ENCODE measurements at places on chromosomes 1 and 21. TPM values are rescaled to one million over a fixed set of nuclear protein-coding genes. Genes with fewer than 3 reads are reported as not detected.

- DNase-seq: peak; percentile 52
Observed at GRCh38 chr1:182299728-182300616, 91.6 kb downstream of the GLUL start.

- DNase-seq: no peak
Observed at GRCh38 chr1:165068741-165069140, 287.8 kb downstream of the LMX1A start.

GRCh38 chr1:40344597-40344996, 27.5 kb upstream of the COL9A2 start:
- DNase-seq: peak; percentile 41

DNA sequence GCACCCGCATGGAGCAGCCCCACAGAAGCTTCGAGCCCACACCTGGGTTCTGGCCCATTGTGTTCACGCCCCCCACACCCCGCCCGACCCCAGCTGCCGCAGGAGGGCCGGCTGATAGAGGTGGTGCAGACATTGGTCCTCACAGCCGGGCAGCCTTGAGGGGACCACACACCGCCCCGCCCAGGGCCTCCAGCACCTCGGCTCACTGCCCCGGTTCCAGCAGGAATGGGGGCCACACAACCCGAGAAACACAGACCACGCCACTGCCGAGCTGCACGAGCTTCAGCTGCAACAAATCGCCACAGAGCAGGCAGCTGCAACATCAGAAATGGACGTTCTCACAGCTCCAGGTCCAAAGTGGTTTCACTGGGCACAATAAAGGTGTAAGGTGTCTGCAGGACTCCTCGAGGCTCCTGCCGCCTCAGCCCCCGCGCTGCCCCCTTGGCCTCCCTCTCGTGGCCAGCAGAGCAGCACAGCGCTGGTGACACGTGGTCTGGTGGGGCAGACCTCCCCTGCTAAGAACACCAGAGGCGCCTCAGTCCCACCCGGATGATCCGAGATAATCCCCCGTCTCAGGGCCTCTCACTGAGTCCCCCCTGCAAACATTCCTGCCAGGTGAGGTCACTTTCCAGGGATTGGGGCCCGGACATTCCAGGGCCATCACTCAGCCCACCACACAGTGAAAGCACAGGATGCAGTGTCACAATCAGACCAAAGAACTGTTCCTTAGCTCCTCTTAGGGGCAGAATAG, 62.3 kb upstream of the ADARB1 start:
- DNase-seq: no peak

GRCh38 chr1:2543543-2544092, 12.6 kb upstream of the TNFRSF14 start:
- DNase-seq: no peak

GRCh38 chr21:25314247-25314646, 293.0 kb downstream of the MRPL39 start:
- DNase-seq: no peak

- DNase-seq: no peak
Observed at GRCh38 chr1:171793636-171794035, 12.2 kb downstream of the METTL13 start.

GRCh38 chr1:226597616-226598454, 49.3 kb downstream of the STUM start:
- no peak for DNase-seq

Gene NBPF8
- 19.1 TPM for total RNA-seq

Gene AMY2A
- total RNA-seq: 0.99 TPM

Gene FNDC7
- 11.2 TPM for total RNA-seq

Gene OR6N1
- 1.0 TPM for total RNA-seq

All from testis (tissue), 5 donors.